Keratinocyte (primary cell): ENCODE measurements at places on chromosomes 2 and 18. TPM values are rescaled to one million over a fixed set of nuclear protein-coding genes. Genes with fewer than 3 reads are reported as not detected.
A peak's percentile ranks its signal among the peaks of the same experiment; 100 is the strongest.

GRCh38 chr2:174332217-174332963 is 2.4 kb upstream of the SP9 start:
- no peak for DNase-seq

DNA sequence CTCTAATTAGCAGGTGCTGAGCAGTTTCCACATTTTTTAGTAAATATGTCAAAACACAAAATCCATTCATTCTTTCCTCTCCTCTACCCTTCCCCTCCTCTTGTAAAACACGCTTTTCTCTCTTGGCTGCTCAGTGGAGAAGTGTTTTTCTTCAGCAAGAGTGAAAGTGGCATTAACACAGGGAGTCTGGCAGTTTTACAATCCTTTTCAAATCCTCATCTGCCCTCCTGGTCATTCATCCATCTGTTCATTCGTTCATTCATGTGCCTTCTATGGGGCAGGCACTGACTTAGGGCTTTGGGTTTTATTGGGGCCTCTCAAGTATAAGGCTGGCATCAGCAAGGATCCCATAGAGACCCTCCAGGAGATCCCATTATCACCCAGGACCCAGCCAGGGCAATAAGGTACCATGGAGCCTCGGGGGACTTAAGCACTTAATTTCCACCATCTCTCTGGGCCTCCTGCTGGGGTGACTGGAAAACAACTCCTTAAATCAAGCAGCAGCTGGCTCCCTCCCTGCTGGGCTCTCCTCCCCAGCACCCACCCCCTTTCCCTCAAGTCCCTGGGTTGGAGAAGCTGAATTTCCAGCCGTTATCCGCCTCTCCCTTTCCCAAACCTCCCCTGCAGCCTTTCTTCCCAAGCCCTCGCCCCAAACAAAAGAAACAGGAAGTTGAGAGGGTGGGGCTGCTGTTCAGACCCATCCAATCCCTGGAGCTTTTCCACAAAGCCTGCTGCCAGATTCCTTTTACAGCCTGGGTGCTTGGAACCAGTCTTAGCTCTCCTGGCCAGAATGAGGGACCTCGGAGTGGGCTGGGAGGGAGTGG is 32.6 kb downstream of the MARCHF4 start:
- DNase-seq, result no peak

- DNase-seq, result peak; percentile 52
Observed at GRCh38 chr18:58581265-58581664, 47.6 kb downstream of the ALPK2 start.

GRCh38 chr2:215748446-215748845 is 264.9 kb downstream of the MREG start:
- no peak for DNase-seq

DNA sequence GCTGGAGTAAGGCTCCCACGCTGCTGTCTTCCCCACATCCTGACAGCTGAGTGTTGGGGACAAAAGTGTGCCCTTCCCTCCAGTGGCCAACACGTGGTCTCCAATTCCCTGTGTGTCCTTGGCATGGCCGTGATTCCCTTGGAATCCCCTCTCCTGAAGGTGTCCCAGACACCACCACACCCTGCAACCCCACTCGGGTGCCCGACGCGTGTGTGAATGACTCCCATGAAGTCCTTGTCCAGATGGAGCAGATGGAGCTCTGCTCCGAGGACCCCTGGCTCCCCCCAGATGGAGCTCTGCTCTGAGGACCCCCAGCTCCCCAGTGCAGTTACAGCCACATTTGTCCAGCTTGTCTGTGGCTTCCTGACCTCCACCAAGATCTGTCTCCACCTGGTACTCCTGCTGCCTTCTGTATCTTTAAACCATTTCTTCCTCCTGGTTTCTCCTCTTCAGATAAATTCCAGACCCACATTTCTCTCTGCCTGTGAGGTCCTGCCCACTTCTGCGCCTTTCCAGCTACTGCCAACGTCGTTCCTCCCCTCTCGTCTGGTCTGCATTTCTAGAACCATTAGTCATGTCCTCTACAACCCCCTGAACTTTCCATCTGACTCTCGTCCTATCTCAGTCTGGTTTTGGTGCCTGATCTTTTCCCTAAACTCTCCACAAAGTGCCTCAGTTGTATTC is 86.8 kb upstream of the PXDN start:
- no peak for DNase-seq

GRCh38 chr2:240384711-240385450 is 50.6 kb upstream of the GPC1 start:
- no peak for DNase-seq

- no peak for DNase-seq
Observed at GRCh38 chr2:47187069-47187468, 32.0 kb upstream of the STPG4 start.

ABCA12 gene
- 6.0 to 19.2 TPM (median 10.9 TPM) in 3 replicates for polyA plus RNA-seq

GRCh38 chr2:97950329-97951154 is 45.2 kb downstream of the TMEM131 start:
- peak; percentile 48 for DNase-seq

GRCh38 chr2:159904127-159904958 is 106.3 kb upstream of the CD302 start:
- no peak for DNase-seq

- peak; percentile 99 for DNase-seq
Observed at GRCh38 chr2:119208791-119209203, 14.8 kb upstream of the STEAP3 start.

DNA sequence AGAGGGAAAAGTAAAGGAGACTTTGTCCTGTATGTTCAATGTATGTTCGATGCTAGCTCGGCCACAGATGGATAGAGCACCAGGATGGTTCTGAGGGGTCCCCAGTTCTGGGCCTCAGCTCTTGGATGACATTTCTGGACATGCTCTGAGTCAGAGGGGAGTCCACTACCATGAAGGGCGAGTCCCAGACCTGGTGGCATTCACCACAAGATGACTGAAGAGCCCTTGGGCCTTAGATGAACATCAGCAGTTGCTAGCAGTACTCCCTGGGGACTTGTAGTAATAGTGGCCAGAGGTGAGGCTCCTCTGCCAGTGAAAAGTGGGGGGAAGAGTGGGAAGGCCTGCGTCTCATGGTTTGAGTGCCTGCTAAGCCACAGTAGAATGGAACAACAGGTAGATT is 109.5 kb downstream of the GRB14 start:
- no peak for DNase-seq

DNA sequence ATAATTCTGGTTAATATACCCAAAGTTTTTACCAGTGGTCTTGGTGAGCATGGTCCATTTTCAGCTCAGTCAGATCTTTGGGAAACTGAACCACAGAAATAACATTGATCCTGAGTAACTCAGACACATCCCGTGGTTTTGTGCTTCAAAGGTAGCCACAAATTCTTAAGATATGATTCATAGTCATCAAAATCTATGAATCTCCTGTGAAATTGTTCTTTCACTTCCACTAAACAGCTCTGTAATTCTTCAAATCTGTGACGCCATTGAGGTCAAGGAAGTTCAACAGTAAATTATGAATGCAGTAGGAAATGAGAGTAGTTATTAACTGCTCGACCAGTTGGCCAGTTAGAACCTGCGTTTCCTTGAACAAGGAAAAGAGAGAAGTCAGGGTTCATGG is 147.3 kb downstream of the IRS1 start:
- peak; percentile 71 for DNase-seq

GRCh38 chr2:72150861-72151356 is 3.2 kb upstream of the CYP26B1 start:
- DNase-seq, result no peak

- no peak for DNase-seq
Observed at GRCh38 chr2:100584816-100585215, 22.0 kb downstream of the PDCL3 start.

MFSD6 gene
- 6.0 to 11.0 TPM (median 10.7 TPM) in 3 replicates for polyA plus RNA-seq

THSD7B gene
- 0.03 to 0.05 TPM (median 0.04 TPM) in 3 replicates for polyA plus RNA-seq

COL4A3 gene
- polyA plus RNA-seq, result not detected in 3 replicates

PRKAG3 gene
- polyA plus RNA-seq, result not detected in 3 replicates

DNA sequence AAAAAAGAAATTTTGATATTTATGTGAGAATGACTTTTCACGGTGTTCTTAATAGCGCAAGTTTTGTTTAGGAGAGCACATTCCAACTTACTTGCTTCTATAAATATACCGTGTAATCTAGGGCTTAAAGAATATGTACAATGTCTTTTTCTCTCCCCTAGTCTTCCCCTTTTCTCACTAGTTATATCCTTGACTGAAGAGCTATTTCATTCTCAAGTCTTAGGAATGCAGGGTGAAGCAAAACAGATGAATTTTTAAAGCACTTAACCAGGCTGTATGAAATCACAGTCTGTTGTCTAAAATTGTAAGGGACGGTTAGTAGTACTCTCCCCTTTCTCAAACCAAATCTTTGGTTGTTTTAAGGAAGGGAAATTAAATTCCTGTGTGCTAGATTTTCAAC is 29.6 kb upstream of the SLC30A6 start:
- DNase-seq, result no peak

- DNase-seq, result no peak
Observed at GRCh38 chr2:77054938-77055337, 467.2 kb downstream of the LRRTM4 start.

DNA sequence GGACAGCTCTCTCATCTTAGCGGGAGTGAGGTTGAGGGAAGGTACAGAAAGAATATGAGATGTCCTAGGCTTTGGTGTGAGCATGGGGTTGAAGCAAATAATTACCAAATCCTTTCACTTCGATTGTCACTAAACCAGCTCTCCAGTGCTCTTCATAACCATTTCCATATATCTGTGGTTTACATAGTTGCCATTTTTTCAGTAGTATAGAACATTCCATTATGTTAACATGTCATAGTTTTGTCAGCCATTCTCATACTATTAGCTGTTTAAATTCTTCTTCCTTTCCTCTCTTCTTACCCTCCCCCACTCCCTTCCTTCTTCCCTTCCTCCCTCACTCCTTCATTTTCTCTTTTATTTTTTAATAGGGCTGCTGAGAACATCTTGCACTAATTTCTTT is 205.9 kb downstream of the BABAM2 start:
- no peak for DNase-seq

UBR3 gene
- polyA plus RNA-seq, result 9.5 to 14.7 TPM (median 11.1 TPM) in 3 replicates

- DNase-seq, result no peak
Observed at GRCh38 chr2:88709181-88709631, 17.7 kb downstream of the RPIA start.
